Vagina (tissue), 2 donors: ENCODE measurements at places on chromosomes 5 and 9.

GRCh38 chr5:543755-544674 is 19.8 kb upstream of the SLC9A3 start:
- DNase-seq = no peak

DNA sequence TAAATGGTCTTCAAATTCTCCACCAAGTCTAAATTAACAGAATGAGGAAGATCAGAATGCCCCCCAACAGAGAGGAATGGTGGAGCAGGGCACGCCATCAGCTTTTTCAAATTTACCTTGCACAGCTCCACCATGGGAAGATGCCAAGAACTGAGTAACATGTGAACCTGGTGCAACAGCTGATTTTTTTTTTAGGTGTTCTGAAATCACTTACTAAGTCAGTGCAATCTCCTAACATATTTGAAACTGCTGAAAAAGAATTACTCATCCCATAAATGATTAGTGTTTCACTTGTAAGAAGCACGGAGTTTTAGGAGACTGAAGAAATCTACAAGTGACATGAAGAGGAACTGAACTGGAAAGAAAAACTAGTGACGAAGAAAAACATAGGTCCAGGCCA is 5.1 kb downstream of the TMEM245 start:
- no peak for DNase-seq

DNA sequence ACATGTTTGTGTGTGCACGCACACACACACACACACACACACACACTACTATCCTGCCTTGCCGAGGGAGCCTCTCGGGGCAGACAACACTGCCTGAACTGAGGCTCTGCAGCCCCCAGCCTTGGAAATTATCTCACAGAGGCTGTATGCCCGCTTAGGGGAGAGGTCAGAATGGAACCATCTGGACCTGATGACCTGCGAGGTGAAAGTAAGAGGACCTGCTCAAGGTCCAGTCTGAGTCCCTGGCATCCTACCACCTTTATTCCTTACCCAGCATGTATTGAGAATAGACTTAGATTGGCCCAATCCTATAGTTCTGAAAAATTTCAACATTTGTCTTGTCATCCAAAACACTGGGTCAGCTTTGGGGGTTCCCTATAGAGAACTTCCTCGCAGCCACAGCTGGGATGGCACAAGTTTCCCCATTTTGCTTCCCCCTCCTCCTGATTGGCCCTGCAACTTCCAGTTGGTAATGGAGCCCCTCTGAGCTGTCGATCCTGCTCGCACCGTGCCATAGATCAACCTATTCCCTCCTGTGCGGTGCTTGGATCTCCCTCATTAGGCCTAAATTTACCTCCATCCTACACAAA is 10.2 kb downstream of the MVB12B start:
- no peak for DNase-seq

GRCh38 chr5:4065472-4066320 is 470.1 kb downstream of the IRX1 start:
- no peak for DNase-seq

- no peak for DNase-seq
Measured at GRCh38 chr5:54785729-54786591, 199.4 kb downstream of the ESM1 start.

GRCh38 chr5:72539038-72539437 is 31.8 kb upstream of the ZNF366 start:
- DNase-seq = no peak

GRCh38 chr9:84371737-84372136 is 31.2 kb upstream of the SLC28A3 start:
- no peak for DNase-seq

DNA sequence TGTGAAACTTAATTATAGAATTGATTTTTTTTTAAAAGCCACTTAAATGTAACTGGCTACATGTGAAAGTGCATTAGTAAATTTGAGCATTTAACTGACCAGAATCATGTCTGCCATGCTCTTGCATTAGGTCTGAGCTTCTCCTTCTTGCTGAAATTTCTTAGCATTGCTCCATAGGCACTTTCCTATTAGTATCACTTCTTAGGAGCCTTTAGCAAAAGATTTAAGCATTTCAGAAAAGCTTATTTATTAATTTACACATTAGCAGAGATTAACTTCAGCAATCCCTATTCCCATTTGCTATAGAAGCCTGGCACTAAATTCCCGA is 211.0 kb downstream of the SNX18 start:
- DNase-seq = no peak

DNA sequence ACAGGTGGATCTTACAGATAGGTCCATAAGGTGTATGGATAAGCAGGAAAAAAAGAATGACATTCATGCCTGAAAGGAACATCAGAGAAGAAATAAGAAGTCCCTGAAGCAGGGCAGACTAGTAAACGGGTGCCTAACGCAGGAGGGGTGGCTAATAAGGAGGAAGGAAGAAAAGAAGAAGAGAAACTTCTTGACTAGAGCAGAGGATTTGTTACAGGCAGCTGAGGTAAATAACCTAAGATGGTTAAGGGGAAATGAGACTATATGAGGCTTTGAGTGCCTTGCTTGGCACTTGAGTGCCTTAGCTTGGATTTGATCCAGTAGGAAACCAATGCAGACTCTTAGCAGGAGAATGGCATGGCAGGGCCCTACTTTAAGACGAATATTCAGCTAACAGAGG is 313.5 kb upstream of the PDE4D start:
- no peak for DNase-seq

GRCh38 chr9:15469406-15469805 is 41.4 kb downstream of the PSIP1 start:
- DNase-seq = no peak

DNA sequence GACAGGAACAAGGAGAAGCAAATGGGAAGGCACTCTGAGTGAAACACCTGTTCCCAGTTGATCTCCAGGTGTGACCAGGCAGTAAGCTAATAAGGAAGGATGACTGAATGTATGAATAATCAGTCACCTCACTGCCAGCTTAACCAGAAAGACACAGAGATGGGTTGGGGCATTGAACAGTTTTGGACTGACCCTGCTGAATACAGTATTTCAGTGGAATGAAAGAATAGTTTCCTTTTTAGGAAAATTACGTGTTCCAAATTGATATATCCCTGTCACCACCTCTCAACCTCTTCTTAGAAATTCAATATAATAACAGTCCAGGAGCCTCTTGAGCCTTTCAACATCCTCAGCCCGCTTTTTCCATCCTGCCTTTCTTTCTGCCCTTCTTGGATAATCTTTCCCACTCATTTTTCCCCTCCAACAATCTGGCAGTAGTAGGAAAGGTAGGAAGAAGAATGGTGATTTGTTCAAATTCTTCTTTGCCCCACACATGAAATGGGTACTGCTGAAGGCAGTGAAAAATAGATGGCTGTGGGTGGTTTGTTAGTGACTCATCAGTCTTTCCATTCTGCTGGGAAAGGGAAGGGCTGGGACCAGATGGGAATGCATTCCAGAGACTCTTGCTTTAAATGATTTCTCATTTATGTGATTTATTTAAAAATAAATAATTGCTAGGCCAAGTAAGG is 117.9 kb downstream of the ZSWIM6 start:
- no peak for DNase-seq

DNA sequence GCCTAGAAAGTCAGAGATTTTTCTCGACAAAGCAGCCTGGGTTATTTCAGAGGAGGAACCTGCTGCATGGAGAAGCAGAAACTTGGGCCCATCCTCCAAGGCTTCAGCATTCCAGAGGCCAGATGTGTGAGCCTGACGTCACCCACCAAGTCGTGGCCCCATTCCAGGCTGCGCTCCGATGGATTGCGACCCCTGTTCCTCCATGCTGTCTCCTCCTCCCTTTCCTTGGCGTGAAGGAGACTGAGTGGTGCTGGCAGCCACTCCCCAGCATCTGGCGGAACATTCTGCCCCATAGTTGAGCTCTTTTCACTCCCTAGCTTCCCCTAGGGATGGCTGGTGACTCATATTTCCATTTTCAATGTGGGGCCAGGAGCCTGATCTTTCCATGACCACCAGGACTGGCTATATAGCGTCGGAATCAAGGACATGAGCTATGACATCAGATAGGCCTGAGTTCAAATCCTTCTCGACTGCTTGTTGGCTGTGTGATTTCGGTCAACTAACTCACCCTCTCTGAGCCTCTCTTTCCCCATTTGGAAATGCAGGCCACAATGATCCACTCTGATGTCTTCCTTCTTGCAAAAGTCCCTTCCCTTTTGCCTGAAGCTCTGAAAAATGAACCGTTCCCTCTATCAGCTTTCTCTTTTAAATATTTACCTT is 24.5 kb upstream of the DUSP1 start:
- DNase-seq = no peak

DNA sequence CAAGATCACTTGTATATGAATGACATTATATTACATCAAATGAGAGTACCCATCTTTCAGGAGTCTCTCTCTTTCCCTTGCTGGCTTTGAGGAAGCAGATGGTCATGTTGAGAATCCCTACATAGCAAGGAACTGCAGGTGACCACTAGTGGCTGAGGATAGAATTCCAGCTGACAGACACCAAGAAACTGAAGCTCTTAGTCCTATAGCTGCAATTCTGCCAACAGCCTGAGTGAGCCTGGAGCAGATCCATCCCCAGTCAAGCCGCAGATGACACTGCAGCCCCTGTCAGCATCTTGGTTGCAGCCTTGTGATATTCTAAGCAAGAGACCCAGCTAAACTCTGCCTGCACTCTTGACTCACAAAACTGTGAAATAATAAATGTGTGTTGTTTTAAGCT is 531.5 kb downstream of the CSNK1G3 start:
- no peak for DNase-seq
